ENCODE measurements at places on chromosomes 2 and 18.

GRCh38 chr2:221022554-221022953 lies 549.5 kb downstream of the EPHA4 start:
- DNase-seq, result no peak

- no peak for DNase-seq
Observed at GRCh38 chr2:144120487-144120886, 399.4 kb downstream of the ZEB2 start.

DNA sequence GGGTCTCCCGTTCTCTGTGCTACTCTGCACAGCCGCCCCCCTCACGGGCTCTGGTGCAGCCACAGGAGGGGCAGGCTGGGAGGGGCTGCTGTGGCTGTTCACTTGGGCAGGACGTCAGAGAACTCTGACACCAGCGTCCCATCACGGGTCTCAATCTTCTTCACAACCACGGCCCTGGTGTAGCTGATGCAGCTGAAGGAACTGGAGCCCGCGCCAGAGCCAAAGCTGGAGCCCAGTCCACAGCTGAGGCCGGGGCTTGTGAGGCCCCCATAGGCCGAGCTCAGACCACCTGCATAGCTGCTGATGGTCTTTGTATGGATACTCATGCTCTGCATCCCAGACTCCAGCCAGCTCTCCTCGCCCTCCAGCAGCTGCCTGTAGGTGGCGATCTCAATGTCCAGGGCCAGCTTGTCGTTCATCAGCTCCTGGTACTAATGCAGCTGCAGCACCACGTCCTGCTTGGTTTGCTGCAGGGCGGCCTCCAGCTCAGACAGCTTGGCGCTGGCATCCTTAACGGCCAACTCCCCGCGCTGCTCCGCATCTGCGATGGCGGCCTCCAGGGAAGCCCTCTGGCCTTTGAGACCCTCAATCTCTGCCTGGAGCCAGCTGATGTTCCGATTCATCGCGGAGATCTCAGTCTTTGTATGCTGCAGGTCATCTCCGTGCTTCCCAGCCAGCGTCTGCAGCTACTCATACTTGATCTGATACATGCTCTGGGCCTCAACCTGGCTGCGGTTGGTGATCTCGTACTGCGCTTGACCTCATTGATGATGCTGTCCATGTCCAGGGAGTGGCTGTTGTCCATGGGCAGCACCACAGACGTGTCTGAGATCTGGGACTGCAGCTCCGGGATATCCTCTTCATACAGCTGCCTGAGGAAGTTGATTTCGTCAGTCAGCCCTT lies 7.4 kb upstream of the DUSP19 start:
- DNase-seq, result no peak

GRCh38 chr2:25749676-25750075 lies 76.3 kb upstream of the DTNB start:
- DNase-seq, result no peak

DNA sequence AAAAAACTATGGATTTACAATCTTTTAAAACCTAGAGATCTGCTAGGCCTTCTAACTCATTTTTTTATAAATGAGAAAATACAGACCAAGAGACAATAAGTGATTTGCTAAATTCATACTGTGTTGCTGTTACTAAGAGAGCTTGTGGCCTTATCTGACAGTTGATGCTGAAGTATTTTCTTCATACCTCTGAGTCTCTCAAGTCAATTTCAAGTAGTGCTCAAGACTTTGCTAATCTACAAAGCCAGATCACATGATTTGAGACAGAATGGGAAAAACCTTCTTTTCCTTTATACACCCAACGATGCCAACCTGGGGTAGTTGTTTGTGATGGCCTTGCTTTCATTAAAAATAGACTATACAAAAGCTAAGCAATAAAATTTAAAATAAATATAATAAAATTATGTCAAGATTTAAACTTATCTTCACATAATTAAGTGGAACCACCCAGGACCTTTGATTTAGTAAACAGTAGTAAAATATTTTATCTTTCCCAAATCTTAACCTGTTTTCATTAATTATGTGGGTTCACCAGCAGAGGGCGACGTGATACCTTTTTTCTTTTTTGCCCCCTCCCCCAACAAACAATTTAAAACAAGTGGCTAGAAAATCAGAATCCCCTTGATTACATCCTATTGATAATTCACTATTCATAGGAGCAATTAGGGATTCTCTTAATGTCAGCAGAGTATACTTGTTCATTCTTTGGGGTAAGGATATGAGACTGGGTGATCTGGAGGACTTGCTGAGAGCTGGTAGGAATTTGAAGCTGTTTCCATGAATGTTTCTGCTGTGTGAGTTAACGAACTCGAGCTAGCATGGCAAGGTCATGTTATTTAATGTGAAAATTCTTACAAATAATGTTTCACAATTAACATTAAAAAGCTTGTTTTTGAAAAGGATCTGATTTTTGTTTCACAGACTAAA lies 49.6 kb upstream of the SLC5A7 start:
- no peak for DNase-seq

DNA sequence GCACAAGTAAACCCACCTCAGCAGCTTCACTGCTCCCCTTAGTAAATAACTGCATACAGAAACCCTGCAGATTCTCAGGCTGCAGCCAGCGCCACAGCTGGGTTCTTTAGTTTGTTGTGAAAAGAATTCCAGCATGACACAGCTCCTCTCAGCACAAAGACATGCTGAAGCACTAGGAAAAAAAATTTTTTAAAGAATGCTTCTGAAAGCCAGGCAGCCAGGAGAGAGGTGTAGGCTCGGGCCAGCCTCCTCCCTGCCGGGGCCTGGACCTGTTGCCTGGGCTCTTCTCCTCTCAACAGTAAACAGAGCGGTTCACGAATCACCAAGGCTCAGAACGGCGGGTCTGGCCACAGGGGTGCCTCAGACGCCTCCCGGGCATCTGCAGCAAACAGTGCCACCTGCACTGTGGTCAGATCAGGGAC lies 95.7 kb upstream of the POU3F3 start:
- DNase-seq, result no peak

- no peak for DNase-seq
Observed at GRCh38 chr18:60892855-60893254, 440.4 kb upstream of the CDH20 start.

GRCh38 chr2:230908092-230908594 lies 16.9 kb downstream of the GPR55 start:
- DNase-seq, result no peak

- DNase-seq, result no peak
Observed at GRCh38 chr2:68906716-68907115, 35.5 kb upstream of the BMP10 start.

GRCh38 chr2:226213717-226214116 lies 585.9 kb downstream of the IRS1 start:
- DNase-seq, result no peak

DNA sequence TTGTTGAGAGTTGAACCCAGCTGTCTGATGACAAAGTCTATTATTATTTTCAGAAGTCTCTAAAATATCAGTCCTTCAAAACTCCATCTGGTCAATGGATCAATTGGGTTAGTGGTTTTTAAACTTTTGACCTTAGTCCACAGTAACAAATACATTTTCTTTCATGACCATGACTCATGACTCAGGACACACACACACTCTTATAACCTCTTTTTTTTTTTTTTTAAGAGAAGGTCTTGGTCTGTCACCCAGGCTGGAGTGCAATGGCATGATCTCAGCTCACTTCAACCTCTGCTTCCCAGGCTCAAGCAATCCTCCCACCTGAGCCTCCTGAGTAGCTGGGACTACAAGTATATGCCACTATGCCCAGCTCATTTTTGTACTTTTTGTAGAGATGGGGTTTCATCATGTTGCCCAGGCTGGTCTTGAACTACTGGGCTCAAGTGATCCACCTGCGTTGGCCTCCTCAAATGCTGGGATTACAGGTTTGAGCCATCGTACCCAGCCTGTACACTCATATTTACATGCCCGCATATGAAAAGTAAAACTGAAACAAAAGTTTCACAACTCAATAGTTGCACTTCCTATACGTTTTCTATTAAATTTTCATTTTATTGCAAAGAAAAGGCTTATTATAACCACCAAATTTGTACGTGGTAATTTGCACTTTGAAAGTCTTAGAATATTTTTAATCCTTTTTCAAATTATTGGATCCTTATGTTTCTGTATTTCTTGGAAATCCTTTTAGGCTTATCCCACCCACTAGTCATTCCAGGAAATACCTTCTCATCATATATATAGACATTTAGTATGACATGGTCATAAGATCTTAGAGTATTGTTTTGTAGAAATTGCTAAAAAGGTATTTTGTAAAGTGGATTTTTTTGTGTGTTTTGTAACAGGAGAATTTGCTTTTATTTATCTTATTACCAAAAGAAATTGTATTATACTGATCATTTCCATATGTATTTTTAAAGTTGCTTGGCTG lies 199.0 kb downstream of the LPIN1 start:
- no peak for DNase-seq

GRCh38 chr2:217703999-217704398 lies 298.8 kb downstream of the TNS1 start:
- no peak for DNase-seq

DNA sequence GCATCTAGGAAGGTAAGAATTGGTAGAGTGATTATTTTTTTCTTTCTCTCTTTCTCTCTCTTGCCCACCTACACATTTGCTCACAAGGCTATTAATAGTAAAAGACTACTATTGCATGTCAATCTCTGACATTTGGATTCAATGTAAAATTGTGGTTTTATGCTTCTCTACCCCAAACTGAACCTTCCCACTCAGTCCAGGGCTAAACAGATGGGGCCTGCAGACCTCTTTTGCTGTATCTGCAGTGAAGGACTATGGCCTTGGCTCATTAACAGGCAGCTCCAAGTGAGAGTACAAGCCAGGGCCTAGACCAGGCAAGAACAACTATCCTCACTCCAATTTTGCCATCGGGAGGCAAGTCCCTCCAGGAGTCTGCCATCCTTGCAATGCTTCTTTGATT lies 68.3 kb upstream of the ARL4C start:
- DNase-seq, result no peak

GRCh38 chr2:105110295-105110829 lies 72.5 kb downstream of the MRPS9 start:
- DNase-seq, result no peak

- DNase-seq, result no peak
Observed at GRCh38 chr2:163658556-163658955, 77.3 kb downstream of the FIGN start.

DNA sequence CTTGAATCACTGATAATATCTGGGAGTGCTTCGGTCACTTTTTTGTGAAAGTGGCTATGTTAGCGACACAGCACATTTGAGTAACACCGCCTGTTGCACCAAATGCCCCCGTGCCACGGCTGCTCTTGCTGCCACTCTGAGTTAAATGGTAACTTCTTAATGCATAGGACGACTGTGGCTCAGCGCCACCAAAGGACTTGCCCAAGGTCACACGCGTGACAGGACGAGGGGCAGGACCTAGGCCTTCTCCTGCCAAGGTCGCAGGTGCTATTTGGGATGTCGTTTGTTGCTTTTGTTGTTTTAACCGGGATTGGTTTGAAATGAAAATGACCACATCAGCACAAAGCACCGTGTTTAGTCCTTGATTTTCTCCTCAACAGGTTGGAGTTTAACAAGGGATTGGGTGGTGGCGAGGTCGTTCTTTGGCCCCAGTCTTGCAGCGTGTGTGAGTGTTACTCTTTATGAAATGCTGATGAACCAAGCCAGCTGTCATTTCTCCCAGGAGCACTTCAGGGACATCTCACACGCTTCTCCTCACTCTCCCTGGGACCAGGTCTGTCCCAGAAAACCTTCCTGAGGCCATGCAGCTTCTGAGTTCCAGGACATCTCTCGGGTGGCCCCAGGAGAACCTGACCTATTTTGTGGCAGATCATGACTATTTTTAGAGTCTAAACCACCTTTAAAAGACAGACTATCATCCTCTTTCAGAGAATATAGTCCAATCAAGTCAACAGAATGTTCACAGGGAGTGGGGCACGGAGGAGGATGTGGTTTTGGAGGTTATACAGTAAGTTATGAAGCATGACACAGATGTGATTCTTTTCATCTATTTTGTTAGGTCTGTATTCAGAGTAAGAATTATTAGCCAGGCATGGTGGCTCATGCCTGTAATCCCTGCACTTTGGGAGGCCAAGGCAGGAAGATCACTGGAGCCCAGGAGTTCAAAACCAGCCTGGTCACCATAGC lies 49.9 kb downstream of the MTCL1 start:
- DNase-seq, result no peak

DNA sequence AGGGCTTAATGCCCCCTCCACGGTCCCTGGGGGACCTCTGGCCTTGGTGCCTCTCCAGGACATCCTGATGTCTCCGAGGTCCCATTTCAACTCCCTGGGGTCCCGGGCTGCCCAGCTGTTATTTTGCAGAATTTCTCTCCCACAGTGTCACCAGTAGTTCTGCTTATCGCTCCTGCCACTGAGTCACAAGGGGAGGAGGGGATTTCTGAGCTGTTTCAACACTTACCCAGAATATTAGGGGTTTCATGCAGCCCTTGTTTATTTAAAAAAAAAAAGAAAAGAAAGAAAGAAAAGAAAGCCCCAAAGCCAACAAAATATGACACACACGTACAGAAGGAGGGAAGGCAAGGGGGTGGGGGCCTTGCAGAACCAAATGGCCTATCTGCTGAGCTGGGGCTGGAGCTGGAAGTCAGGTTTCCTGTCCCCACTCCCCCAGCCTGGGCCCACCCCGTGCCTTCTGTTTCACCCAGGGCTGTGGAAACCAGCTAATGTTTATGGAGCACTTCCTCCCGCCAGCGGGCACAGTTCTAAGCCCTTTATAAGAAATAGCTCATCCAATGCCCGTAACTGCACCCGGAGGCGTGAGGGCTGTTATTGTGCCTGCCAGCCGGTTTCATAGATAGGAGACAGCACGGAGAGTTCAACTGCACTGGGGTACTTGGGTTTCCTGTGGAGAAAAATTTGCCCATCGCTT lies 8.4 kb upstream of the ARID5A start:
- no peak for DNase-seq

DNA sequence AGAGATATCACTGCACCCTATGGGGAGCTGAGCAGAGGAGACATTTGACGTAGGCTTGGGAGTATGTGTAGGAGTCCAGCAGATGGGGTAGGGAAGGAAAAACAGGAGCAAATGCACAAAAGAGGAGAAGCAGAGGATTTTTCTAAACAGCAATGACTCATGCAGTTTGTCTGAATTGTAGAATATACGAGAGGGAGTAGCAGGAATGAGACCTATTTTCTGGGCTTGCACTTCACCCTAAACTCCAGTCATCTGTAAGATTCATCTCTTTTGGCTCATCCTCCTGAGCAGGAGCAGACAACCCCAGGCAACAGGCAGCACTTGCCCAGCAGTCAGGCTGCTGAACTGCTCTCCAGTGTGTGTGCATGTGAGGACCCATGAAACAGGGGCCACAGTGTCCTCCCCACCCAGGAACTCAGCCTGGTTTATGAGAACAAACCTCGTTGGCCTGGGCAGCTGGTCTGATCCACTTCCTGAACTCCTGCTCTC lies 100.2 kb upstream of the CDC42EP3 start:
- DNase-seq, result no peak

Measured in NCI-H2171 (cell line).